ENCODE measurements at places on chromosomes 16 and 17. TPM values are rescaled to one million over a fixed set of nuclear protein-coding genes. Genes with fewer than 3 reads are reported as not detected.

Gene ESRP2
- 0.52 TPM for total RNA-seq

Gene ORC6
- total RNA-seq = 15.1 TPM

Gene SDR42E1
- 0.65 TPM for total RNA-seq

Gene MTSS2
- 17.6 TPM for total RNA-seq

Gene TBC1D3K
- total RNA-seq = not detected

Gene ITGB4
- 22.9 TPM for total RNA-seq

Gene RPS15A
- total RNA-seq = 3,319 TPM

Gene MMP2
- 403 TPM for total RNA-seq

Gene OR1A1
- total RNA-seq = not detected

Gene TPSG1
- not detected for total RNA-seq

Gene AANAT
- not detected for total RNA-seq

Gene SNAI3
- total RNA-seq = not detected

Gene ACSM2A
- not detected for total RNA-seq

Gene USP6
- 0.24 TPM for total RNA-seq

Gene MSI2
- total RNA-seq = 10.6 TPM

Gene TBC1D3I
- total RNA-seq = 0.39 TPM

Gene EPOP
- 2.1 TPM for total RNA-seq
